ENCODE measurements at places on chromosomes 6 and 20.

GRCh38 chr6:155349129-155349528 lies 34.8 kb upstream of the TFB1M start:
- DNase-seq: peak; percentile 58

- DNase-seq: no peak
These were observed 124.9 kb upstream of the CST7 start for GRCh38 chr20:24823989-24824693.

DNA sequence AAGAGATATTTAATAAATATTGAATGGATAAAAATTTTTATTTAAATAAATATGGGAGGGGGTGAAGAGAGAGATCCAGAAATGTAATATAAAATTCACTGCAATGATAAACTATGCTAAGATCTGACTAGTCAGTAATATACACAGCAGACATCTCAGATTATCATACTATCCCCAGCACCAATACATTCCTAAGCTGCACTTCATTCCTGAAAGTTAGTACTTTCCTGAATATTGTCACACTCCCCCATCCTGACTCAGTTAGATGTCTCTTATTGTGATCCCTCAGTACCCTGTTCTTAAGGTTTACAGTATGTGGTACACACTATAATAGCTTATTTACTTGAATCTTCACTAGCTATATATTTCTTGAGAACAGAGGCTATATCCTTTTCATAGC lies 88.3 kb upstream of the KCNQ5 start:
- DNase-seq: peak; percentile 40

- no peak for DNase-seq
These were observed 8.1 kb downstream of the ZNF311 start for GRCh38 chr6:28996844-28997510.

- no peak for DNase-seq
These were observed 25.5 kb downstream of the AKAP12 start for GRCh38 chr6:151265282-151265681.

- DNase-seq: no peak
These were observed 49.2 kb downstream of the CDKAL1 start for GRCh38 chr6:20583444-20583800.

DNA sequence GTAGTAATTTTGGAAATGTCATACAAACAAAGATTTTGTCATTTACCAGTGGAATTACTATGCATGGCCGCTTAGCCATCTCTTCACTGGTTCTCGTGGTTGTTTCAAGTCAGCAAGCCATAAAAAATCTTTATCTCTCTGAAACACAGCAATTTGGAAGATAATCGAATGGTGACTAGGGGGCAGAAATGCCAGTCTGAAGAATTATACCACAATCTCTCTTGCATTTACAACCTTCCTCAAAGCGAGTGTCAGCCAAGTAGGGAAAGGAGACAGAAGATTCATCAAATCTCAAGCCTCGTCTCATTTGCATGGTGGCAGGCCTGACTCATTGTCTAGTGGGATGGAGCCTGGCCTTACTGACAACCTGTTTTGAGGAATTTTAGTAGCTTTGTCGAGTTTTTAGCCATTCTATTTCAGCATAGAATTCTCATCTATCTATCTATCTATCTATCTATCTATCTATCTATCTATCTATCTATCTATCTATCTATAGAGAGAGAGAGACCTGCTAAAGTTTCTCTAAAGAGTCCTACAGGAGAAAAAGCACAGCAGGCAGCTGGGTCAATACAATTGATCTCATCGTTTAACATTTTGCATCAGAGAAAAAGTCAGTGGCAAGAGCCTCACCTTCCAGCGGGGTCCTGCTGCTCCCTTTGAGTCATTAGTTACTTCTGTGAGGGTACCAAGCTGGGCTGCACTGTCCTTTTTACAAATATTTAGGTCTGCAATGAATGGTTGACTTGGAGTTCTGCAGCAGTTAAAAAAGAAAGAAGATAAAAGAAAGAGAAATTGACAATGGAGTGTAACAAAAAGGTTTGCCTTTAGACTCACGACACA lies 572.8 kb downstream of the TFAP2A start:
- DNase-seq: no peak

DNA sequence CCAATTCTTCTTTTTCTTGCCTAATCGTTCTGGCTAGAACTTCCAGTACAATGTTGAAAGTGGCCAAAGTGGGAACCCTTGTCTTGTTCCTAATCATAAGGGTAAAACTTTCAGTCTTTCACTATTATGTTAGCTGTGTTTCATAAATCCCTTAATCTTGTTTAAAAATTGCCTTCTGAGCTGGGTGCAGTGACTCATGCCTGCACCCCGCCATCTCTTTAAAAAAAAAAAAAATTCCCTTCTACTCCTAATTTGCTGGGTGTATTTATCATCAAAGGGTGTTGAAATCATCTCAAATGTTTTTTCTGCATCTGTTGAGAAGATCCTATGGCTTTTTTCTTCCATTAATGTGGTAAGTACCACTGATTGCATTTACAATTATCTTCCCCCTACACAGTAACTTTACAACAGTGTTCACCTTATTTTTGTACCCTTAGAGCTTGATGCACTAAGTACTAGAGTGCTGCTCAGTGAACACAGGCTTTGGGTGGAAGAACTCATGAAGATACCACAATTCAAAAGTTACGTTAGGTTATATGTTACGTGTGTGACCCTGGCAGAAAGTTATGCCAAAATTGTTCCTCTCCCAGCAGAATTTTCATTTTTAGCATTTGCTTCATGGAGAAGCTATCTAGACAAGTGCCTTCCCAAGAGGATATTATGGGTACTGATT lies 9.7 kb downstream of the SNRPB start:
- no peak for DNase-seq

DNA sequence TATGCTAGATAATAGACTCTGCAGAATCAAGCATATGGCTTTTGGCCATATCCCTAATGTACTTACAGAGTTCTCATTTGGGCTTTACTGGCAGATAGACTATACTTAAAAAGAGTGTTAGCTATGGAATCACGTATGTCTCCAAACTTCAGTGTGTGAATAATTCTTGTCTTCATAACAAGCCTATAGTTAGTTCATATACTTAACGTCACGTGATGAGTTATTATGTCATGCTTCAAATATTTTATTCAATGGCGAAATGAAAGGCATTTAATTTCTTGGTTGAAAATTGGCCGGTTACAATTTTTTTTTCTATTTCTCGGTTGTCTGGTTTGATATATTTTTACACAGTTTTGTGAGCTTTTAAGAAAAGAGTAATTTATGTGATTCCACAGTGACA lies 62.7 kb downstream of the MEI4 start:
- DNase-seq: no peak

DNA sequence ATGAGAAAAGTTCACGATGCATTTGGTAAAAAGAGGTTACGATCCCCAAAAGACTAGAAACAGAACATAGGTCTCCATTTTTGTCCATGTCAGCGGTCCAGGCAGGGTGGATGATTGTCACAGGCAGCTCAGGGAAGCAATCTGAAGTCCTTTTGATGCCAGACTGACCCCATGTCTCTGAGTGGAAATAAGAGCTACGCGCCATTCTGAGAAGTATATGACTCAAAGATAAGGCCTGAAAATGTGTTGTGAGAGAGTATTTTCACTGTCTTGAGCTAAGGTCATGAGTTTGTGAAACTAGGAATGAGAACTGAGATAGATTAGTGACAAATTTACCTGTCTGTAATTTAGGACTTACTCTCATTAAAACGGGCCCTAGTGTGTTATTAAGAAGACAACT lies 69.5 kb downstream of the LYRM4 start:
- DNase-seq: no peak

GRCh38 chr6:139903411-139904157 lies 529.1 kb upstream of the CITED2 start:
- no peak for DNase-seq

GRCh38 chr6:158648682-158649131 lies 1.1 kb upstream of the SYTL3 start:
- peak; percentile 90 for DNase-seq

DNA sequence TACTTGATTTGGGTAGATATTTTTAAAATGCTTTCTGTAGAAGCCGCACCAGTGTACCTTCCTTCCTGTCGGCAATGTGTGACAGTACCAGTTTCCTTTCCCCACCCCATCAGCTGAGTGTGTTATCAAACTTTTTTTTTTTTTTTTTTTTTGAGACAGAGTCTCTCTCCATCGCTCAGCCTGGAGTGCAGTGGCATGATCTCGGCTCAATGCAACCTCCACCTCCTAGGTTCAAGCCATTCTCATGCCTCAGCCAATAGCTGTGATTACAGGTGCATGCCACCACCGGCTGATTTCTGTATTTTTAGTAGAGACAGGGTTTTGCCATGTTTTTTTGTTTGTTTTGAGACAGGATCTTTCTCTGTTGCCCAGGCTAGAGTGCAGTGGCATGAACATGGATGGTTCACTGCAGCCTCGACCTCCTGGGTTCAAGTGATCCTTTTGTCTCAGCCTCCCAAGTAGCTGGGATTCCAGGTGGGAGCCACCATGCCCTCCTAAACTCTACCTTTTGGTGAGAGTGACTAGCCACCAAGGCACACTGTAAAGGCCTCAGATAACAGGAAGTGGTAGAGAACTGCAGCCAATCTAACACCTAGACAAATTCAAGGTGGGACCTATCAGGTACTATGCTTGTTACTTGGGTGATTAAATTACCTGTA lies 26.5 kb upstream of the ZBTB22 start:
- DNase-seq: no peak

DNA sequence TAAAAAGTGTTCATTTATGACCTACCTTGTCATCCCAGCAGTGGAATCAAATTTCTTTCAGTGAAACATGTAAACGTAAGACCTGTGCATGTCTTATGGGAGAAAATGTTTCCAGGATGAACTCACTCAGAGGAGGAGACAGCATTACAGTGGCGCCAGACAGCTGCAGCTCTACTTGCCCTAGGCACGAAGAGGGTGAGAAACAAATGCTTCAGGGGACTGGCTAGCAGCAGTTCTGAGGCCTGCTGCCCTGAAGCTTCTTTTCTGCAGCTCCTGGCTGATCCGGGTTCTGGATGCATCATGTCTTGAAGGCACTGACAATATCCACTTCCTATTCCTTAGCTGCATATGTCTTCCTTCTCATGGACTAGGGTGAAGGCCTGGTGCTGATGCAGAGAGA lies 120.2 kb downstream of the QRSL1 start:
- no peak for DNase-seq

DNA sequence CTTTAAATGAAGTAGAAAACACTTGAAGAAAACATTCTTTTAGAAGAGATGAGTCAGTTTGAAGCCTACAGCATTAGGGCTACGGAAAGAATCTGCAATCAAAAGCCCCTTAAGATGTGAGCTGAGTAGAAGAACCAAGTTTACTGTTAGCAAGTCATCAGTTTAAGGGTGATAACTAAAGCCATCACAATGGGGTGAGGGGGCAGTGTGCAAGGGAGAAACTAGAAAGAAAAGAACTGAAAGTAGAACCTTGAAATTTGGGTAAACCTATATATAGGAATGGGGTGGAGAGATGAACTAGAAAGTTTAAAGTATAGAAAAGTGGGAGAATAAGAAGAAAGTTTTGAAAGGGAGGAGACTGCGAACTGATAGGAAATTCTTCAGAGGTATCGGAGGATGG lies 212.9 kb downstream of the COL19A1 start:
- no peak for DNase-seq

DNA sequence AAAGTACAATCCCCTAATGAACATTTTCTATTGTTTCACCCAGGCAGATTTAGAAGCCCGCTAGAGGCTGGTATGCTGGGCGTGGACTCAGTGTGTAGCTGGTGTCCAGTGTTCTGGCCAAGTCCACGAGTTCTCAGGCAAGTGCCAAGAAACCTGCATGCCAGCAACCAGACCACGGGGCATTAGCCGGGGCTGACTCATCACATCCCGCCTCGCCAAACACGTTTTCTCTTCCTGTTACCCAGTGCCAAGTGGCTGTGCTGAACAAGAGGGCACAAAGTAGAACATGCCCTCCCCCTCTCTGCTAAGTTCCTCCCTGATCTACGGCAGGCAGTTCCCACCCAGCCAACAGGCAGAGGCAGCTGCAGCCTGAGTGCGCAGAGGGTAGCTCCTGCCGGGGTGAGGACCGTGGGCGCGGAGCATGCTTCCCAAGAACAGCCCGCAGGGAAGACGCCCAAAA lies 29.6 kb downstream of the RAMACL start:
- peak; percentile 97 for DNase-seq

DNA sequence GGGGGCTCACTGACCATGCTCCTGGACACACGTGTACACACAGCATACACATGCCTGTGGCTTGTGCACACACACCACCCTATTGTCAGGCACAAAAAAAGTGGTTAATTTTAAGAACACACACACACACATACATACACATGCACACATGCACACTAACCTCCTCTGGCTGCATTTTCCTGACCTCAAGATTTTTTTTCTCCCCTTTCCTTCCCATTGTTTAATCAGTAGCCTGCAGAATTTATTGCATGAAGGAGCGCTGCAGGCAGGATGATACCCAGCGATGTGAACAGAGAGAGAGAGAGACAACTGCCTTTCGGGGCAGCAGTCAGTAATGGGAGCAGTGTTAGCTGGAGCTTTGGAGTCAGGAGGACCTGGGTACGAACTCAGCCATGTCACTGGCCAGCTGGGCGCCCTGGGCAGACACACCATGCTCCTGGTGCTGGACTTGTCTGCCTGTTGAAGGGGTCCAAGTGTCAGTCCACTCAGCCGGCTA lies 990 bp upstream of the TRAF3IP2 start:
- peak; percentile 54 for DNase-seq

DNA sequence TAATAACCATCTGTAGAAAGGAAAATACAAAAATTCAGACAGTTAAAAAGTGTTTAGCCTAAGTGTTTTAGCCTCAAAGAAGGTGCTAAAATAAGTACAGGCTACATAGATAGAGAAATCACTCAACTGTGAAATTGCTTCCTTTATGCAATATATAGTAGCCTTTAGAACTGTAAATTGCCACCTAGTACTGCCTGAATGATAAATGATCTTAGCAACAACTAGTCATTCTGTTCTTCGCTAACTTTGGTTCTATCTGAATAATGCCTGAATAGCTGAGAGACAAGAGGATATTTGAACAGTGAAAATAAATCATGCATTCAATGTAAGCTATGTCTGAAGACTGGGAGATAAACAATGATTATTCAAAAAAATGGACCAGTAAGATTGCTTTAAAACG lies 603.3 kb upstream of the PTCHD4 start:
- no peak for DNase-seq

GRCh38 chr20:33653900-33654596 lies 8.1 kb upstream of the C20orf144 start:
- DNase-seq: no peak

GRCh38 chr6:19838442-19839236 lies 1.5 kb downstream of the ID4 start:
- DNase-seq: peak; percentile 21
